ENCODE measurements at places on chromosomes 11 and 22.

GRCh38 chr11:66100272-66101065 lies 30.4 kb downstream of the PACS1 start:
- DNase-seq, result peak; percentile 81

GRCh38 chr11:72724851-72725723 lies 27.1 kb downstream of the ARAP1 start:
- DNase-seq, result peak; percentile 89

DNA sequence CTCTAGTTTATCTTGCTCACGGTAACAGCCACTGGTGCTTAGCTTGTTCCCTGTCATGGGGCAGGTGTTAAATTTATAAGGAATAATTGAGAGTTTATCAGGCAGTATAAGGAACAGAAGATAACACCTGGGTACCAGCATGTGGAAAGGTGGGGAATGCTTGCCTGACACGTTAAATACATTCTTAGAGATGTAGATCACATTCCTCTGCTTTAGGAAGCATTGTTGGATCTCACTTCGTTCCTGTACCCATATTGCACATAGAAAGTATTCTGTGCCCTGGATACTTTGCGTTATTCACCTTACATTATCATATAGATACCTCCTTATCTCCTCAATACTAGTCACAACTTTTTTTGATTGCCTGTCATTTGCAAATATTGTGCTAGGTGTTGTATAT lies 114.7 kb downstream of the UVRAG start:
- no peak for DNase-seq

DNA sequence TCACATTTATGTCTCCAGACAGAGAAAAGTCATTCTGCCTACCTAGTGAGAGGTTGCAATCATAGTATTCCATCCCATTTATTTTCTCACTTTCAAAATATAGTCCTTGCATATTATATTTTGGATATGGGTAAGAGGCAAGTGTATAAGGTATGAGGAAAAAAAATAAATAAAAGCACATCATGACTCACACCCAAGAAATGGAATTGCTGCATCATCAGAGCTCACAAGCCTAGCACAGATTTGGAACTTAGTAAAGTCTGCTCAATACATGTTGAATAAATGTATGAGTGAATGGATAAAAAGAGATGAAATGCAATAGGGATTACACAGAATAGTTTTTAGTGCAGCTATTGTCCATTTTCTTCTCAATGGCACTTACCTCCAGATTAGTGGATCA lies 2.5 kb upstream of the OR51G1 start:
- no peak for DNase-seq

GRCh38 chr11:103398829-103399228 lies 289.6 kb downstream of the DYNC2H1 start:
- no peak for DNase-seq

DNA sequence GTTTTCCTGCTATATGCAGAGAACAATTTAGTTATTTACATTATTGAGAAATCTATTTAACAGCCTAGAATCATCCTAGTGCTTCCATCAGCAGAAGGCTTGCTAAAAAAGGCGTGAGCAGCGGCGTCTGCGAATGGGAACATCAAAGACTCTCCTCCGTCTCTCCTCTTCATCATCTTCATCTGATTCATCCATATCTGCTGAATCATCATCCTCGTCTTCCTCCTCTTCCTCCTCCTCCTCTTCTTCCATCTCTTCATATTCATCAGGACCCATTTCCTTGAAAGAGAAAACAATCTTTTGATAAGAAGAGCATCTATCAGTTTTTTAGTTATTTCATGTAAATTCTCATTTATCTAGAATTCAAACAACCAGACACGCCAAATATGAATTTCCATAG lies 5.6 kb upstream of the CD59 start:
- DNase-seq, result no peak

GRCh38 chr11:65381716-65382032 lies 772 bp downstream of the SLC25A45 start:
- no peak for DNase-seq

Data from CD4-positive, alpha-beta T cell treated with Interleukin-17A for 4 hours (primary cell).